ENCODE measurements at places on chromosomes 3 and 15.

DNA sequence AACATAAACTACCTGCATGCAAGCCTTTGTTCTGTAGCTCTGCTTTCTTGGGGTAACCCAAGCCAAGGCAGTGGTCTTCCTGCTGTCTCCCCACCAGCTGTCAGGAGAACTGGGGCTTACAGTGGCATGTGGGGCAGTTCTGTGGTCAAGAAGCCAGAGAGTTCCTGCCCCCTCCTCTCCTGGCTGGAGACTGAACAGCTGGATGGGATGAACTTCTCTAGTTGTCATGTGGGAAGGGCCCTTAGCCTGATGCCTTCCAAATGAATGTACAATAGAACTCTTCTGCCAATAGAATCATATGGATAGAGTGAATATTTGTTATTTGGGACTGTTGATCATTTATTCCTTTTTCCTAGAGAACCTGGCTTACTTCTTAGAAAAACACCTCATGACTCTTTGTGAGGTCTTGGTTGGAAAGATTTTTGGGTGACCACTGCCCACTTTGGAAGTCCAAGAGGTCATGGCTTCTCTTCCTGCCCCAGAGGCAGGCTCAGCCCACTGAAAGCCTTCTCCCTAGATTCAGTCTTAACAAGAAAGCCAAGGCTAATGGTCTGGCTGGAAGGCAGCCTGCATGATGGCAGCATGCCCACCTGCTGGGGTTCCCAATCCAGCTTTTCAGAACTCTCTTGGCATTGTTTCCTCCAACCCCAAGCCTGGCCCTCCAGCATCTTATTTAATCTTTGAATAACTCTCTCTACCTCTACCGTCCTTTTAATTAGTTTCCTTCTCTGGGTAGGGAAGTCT, 462.9 kb upstream of the PROK2 start:
- DNase-seq: no peak

DNA sequence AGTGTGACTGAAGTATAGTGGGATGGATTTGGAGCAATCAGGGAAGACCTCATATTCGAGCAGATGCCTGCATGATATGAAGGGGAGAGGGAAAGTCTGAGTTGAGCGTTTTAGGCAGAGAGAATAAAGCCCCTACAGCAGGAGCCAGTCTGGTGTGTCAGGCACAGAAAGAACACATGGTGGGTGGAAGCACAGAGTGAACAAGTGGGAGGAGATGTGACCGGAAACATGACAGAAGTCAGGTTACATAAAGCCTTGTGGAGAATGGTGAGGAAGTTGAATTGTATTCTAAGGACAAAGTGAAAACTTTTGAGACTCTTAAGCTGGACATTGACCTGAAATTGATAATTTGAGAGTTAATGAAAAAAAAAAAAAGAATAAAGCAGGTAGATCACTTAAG, 541.0 kb downstream of the PLOD2 start:
- no peak for DNase-seq

GRCh38 chr15:62648954-62649353, 393.6 kb upstream of the TPM1 start:
- DNase-seq: no peak

- peak; percentile 19 for DNase-seq
Measured at GRCh38 chr3:155356594-155357370, 63.3 kb upstream of the STRIT1 start.

- no peak for DNase-seq
Measured at GRCh38 chr3:16439163-16439847, 74.2 kb downstream of the RFTN1 start.

- DNase-seq: no peak
Measured at GRCh38 chr3:99634881-99635280, 3.5 kb upstream of the COL8A1 start.

- DNase-seq: no peak
Measured at GRCh38 chr3:169597083-169597609, 66.4 kb downstream of the MECOM start.

DNA sequence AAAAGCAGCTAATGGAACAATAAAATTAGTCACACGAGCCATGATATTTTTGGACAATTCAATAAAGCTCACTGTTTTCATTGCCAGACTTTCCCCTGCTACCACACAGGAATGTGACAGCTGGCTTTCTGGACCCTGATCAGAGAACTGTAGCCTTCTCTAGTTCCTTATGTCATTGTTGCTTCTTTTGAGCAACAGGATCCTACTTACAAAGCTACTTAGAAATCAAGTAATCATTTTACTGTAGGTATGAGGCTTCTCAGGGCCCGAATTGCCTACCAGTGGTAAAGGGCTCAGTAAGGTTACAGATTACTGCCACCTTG, 94.3 kb upstream of the AADACL2 start:
- no peak for DNase-seq
